GM04504 (cell line): ENCODE measurements at places on chromosomes 3 and 15.
A peak's percentile ranks its signal among the peaks of the same experiment; 100 is the strongest.

DNA sequence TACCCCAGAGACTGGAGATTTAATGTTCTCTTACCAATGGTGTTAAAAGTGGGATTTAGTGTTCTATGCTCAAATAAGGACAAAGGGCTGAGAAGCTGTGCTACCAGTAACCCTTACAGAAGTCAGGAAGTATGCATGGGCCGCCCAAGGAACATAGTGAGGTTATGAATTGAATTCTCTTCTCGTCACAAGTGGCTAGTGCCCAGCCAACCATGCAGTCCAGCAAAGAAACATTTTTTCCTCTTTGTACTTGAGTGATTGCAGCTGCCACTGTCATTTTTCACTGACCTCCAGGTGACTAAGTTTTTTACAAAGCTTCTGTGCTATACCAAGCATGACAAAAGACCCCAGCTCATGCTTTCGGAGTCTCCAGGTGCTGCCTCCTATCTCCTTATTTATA lies 110.6 kb upstream of the DCBLD2 start:
- DNase-seq = no peak

DNA sequence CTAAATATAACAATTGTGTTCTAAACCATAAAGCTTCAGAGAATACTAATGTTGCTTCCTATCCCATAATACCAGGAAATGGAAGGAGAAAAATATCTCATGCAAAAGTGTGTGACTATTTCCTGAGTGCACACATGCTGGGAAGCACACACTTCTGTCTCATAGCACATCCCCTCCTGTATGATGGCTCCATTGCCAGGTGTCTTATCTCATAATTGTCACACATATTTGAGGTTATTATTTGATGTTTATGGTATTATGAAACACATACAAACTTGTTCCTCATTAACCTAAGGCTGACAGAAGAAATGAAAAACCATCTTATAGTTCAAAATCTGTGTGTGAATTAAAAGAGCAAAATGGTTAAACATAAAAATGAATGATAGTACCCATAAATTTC lies 65.4 kb downstream of the SERP1 start:
- no peak for DNase-seq

DNA sequence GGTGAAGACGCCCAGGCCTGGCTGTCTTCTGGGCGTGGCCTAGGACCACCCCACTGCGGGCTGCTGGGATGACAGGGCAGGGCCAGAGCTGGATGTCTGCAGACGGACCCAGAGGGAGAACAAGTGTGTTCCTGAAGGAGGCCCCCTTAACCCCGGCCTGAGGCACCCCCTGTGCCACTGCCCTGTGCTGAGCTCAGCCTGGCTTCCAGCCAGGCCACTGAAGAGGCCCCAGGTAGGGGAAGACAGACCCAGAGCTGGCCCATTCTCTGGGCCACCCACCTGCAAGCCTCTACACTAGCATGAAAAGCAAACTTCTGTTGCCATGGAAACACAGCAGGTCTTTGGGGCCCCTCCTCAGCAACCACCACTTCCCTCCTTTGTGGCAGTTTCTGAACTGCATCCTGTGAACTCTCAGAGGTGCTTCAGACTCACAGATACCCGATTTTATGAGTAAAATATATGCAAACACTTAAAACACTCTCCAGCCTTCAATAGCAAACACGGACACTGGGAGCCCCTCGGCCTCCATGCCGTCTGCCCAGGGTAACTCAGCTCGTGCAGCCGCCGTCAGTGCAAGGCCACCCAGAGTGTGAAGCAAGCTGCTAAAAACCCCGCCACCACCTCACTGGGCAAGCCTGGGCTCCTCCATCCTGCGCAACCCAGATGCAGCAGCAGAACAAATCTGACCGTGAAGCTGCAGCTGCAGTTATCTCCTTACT lies 42.5 kb downstream of the CMTM6 start:
- no peak for DNase-seq

- no peak for DNase-seq
These were observed 12.9 kb downstream of the POLG start for GRCh38 chr15:89321521-89322410.

DNA sequence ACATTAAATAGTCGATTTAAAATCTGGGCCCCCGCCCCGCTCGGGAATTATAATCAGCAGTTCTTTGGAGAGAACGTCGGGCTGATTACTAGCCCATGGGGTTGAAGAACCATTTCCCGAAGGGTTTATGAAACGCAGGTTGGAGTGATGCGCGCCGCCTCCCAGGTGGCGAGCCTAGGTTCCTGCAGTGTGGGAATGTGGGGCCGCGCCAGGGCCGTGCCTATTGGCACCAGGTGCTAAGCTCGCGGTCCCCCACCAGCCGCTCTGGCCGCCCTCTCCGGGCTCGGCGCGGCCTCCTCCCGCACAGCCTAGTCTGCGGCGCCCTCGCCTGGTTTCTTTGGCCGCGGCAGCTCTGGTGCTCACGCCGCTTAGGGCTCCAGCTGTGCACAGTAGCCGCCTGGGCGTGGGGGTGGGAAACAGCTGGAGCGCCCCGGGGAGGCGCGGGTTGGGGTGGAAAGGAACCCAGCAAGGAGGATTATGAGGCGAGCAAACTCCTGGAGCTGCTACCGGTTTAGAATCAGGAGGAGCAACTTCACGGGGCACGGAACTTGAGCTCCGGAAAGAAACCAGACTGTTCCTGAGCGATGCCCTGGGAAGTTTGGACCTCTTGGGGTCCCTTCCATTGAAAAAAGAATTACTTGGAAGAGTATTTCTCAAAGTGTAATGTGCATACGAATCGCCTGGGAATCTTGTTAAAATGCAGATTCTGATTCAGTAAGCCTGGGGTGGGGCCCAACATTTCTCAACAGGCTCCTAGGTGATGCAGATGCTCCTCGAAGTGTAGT lies 5.6 kb upstream of the MECOM start:
- DNase-seq = no peak

DNA sequence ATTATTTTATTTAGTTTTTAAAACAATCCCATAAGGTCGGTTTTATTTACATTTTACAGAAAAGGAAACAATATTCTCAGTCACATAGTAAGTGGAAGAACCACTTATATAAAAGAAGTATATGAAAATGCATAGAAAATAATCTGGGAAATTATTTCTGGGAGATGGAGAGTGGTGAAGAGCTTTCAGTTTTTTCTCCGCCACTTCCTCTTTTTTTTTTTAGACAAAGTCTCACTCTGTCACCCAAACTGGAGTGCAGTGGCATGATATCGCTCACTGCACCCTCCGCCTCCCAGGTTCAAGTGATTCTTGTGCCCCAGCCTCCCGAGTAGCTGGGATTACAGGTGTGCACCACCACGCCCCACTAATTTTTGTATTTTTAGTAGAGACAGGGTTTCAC lies 21.2 kb downstream of the RAD51 start:
- DNase-seq = no peak

GRCh38 chr3:65604863-65605526 lies 433.7 kb downstream of the MAGI1 start:
- DNase-seq = peak; percentile 69

- no peak for DNase-seq
These were observed 687.4 kb upstream of the CFAP20DC start for GRCh38 chr3:59737241-59737640.

GRCh38 chr3:127492426-127492825 lies 98.1 kb downstream of the TPRA1 start:
- DNase-seq = no peak

DNA sequence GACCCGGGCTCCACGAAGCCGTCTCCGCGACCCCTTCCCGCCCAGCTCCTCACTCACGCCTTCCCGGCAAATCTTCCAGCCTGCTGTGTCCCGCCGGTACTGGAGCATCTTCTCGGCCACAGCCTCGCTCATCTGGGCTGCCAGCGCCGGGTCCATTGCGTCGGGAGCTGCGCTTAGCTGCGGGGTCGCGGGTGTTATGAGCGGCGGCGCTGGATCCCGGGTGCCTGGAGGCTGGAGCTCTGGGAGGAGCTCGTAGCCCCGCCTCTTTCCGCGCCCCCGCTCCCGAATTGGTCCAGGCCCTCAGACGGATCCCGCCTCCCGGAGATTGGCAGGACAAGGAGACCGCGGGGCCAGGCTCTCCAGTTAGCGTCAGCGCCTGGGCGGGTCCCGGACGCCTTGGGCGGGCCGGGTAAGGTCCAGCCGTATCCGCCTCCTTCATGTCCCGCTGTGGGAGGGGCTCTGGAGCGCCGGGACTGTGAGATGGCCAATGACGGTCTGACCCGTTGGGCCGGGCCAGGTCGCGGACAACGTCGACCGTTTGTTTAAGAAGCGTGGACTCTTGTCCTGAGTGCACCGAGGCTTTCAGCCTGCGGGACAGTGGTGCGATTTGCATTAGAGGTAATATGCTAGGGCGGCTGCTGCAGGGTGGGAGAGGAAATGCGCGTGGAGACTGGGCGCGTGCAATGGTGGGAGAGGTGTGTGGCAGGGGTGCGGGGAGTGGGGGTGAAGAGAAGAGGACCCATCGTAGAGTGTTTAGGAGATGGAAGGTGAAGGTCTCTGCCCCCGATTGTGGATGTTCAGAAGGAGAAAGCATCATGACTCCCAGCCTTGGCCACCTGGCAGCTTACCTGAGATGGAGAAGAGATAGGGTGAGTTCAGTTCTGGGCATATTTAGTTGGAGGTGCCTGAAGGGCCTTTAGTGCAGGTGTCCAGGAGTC lies at the start of gene STARD5:
STARD5 (minus strand) TSS at position 198 of the 938 bp plus-strand sequence; CDS start at position 156, 42 bp downstream.
- DNase-seq = peak; percentile 94
